Activated CD4-positive, alpha-beta T cell treated with anti-CD3 and anti-CD28 coated beads, Interleukin-2, amount 50 U/mL, for 4 hours (primary cell): ENCODE measurements at places on chromosomes 4 and X.

DNA sequence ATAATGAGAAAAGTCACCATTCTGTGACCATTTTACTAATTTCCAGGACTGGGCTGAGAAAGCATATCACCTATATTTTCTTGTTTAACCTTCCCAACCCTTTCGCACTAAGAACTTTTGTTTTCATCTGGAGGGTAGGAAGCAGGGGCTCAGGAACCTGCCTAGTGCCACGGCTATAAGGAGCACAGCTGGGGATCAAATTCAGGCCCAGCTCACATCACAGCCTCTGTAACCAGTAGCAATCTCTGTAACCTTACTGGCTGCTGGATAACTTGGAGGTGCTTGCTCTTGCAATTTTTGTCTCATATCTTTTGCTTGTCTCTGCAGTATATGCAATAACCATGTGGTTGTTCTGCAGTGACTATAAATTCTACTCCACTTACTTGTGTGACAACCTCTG, 76.7 kb upstream of the PLAC1 start:
- DNase-seq: no peak

DNA sequence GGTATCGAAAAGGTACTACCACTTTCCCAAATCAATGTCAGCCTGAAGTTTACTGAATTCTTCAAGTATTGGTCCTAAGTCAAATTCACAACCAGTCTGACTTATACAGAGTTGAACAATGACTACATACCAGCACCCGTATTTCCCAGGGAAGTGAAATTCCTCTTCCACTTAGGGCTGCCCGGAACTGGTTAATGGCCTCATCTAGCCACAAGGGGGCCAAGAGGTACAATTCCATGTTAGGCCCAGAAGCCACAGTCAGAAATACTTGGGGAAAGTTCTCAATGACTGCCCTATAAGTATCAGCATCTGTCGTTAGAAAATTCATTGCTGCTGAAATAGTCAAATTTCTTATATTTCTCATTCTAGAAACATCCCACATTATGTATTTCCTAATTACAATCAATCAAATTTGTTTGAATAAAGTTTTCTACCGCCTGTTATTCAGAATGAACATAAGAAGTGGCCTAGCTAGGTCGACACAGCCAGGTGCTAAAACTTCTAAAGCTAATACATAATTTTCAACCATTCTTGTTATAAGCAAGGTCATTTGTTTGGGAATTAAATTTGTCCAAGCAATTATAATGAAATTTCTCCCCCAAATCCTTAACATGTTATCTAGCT, 5.6 kb upstream of the PCDH7 start:
- DNase-seq: no peak

GRCh38 chrX:54473993-54474859, 21.8 kb downstream of the FGD1 start:
- no peak for DNase-seq

GRCh38 chrX:78886550-78886949, 58.6 kb upstream of the P2RY10 start:
- DNase-seq: no peak

- no peak for DNase-seq
Measured at GRCh38 chr4:108612365-108612764, 8.0 kb upstream of the RPL34 start.

DNA sequence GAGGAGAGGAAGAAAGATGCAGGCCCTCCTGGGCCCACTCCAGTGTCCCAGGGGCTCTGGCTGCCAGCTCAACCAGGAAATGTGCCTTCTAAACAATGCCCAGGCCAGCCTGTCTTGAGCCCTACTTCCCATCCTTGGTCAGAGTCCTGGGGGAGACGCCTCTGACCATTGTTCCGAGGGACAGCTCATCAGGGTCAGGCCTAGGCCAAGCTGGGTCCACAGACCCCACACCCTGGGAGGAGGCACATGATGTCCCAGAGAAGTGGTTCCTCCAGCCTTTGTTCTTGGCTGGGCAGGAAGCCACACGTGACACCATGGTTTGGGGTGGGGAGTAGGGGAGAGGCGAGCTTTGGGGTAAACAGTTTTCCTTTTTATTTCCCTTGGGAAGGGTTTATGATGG, 102.5 kb downstream of the EFNB1 start:
- DNase-seq: no peak
